CD4-positive, alpha-beta T cell treated with Interferon alpha-2 for 1 hour (primary cell): ENCODE measurements at places on chromosomes 2 and 18.

- no peak for DNase-seq
Measured at GRCh38 chr2:29492701-29493100, 377.5 kb downstream of the CLIP4 start.

- no peak for DNase-seq
Measured at GRCh38 chr2:165745916-165746315, 48.1 kb downstream of the GALNT3 start.

- no peak for DNase-seq
Measured at GRCh38 chr18:22528291-22528690, 110.6 kb upstream of the CTAGE1 start.

DNA sequence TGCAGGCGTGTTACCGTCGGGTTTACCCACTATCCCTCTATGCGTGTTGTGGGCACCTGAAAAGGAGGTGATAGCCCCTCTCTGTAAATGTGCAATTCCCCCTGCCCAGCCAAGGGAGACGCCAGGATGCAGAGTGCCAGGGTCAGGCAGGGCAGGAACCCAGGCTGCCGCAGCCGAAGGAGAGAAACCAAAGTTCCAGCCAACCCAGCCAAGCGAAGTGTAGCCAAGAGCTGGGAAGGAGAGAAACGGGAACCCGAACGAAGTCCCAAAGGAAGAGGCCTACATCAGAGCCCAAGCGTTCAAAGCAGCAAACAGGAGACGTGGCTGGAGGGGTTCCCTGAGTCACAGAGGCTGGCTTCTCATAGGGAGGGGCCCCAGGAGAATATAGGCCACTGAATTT is 24.2 kb upstream of the SPR start:
- no peak for DNase-seq

DNA sequence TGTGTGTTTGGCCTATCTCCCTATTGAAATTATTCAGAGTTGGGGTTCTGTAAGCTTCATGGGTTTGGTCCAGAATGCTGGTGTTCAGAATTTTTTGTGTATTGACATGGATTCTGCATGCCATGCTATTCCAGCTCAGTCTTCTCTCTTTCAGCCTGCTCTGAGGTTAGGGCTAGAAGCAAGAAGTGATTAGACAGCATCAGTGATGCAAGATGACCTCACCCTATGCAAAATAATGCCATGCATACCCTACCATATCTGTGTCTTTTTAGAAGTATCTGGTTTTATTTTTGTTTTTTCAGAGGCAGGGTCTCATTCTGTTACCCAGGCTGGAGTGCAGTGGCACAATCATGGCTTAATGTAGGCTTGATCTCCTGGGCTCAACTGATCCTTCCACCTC is 175.6 kb upstream of the SKOR2 start:
- DNase-seq, result no peak

GRCh38 chr2:36376319-36376765 is 20.8 kb downstream of the CRIM1 start:
- no peak for DNase-seq

DNA sequence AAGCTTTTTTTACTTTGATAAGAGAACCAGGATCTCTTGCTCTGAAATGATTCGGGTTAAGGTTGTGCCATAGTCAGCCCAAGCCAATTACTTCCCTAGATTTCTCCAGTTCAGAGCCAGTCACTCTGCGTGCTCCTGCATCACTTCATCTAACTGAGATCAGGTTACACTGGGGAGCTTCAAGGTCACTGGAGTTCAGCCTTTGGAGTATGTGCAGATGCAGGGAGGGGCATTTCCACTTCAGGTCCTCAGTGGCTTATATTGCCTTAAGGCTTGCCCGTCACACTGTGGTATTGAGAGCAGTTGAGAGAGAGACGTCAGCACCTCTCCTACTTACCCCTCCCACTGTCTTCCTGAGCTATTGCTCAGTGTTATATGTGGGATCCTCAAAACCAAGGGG is 317.8 kb downstream of the EPHA4 start:
- DNase-seq, result no peak

DNA sequence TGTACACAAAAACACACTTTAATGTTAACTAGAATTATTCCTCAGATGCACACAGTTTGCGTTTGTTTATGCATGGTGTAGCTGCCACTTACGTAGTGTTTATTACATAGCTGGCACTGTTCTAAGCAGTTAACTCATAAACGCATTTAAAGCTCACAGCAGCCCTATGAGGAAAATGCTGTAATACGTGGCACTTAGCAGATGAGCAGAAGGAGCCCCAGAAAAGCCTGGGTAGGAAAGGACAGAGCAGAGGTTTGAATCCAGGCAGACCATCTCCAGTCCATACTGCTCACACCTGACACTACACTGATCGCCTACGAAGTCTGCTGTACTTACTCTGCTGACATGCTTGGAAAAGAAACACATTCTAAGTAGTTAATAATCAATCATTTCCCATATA is 66.6 kb downstream of the BCL2 start:
- DNase-seq, result no peak

DNA sequence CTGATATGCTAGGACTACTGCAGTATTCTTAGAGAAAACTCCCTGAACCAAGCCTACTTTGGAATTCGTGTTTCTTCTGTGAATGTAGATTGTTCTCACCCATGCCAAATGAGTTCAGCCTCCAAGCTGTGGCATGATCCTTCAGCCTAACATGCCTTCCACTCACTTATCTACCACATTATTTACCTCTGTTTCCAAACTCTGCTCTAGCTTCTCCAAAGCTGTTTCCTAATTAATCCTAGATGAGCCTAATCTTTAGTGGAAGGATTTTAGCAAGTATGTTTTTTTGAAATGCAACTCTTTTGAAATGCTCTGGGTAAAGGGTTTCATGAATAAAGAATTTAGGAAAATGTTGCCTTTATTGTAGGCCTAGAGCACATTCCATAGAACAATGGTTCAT is 152.9 kb upstream of the MMADHC start:
- DNase-seq, result no peak

GRCh38 chr2:29014331-29014730 is 33.2 kb downstream of the TOGARAM2 start:
- no peak for DNase-seq

DNA sequence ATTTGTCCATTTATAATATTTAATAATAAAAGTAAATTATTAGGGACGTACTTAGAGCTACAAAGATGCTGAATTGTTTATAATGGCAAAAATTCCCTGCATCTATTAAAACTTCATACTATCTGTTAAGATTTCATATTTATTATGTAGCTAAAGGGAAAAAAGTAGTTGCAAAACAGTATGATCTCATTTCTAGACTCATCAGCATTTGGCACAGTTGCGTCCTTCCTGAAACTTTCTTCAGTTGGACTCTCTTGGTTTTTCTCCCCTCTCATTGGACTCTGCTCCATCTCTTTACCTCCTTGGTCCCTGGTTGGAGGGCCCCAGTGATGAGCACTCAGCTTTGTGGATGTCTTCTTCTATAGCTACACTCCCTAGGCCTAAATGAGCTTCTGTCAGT is 99.6 kb downstream of the TMEM247 start:
- no peak for DNase-seq

- peak; percentile 53 for DNase-seq
Measured at GRCh38 chr2:74690571-74690970, 36.5 kb downstream of the SEMA4F start.

DNA sequence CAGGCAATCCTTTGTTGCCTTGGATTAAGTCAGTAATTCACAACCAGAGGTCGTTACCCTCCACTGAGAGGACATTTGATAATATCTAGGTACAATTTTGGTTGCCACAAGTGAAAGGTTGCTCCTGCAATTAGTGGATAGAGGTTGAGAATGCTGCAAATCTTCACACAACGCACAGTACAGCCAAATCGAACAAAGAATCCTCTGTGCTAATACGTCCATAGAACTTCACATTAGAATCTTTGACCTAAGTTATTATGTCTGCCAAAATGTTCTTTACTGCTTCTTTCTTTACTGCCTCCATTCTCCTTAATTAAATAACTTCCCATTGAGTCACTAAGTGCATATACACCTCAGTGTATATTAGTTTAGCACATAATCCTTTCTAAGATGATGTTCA is 879.5 kb downstream of the TRIB2 start:
- no peak for DNase-seq

DNA sequence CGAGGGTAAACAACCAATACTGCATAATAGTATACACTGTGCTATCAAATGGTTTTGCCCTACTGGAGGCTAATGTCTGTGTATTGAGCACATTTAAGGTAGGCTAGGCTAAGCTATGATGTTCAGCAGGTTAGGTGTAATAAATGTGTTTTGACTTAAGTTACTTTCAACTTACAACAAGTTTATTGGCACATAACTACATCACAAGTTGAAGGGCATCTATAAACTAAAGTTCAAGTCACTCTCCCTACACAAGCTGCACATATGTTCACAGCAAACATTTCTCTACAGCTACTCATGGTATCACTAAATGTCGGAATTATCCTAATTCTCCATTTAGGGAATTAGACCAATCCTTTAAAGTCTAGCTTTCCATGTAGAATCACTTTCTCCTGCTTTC is 11.4 kb downstream of the ARL5A start:
- DNase-seq, result no peak

DNA sequence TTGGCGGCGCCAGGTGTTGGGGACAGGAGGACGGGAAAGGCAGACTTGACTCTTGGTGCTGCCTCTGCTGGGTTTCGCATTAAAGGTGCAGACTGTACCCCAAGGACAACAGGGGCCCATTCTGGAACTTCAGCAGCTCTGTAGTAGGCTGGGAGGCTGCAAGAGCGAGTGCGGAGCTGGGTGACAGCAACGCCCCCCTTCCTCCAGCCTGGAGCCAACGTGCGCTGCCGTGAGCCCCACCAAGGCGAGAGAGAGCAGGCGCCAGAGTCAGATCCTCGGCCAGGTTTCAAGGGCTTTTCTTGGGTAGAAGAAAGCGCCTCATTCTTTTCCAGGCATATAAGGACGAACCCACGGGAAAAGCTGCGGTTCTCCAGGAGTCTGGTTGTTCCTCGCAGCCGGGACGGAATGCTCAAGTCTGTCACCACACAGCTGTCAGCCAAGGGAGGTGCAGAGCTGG is 1.9 kb downstream of the DOK6 start:
- DNase-seq, result no peak

GRCh38 chr18:8951491-8951890 is 151.0 kb upstream of the NDUFV2 start:
- no peak for DNase-seq

DNA sequence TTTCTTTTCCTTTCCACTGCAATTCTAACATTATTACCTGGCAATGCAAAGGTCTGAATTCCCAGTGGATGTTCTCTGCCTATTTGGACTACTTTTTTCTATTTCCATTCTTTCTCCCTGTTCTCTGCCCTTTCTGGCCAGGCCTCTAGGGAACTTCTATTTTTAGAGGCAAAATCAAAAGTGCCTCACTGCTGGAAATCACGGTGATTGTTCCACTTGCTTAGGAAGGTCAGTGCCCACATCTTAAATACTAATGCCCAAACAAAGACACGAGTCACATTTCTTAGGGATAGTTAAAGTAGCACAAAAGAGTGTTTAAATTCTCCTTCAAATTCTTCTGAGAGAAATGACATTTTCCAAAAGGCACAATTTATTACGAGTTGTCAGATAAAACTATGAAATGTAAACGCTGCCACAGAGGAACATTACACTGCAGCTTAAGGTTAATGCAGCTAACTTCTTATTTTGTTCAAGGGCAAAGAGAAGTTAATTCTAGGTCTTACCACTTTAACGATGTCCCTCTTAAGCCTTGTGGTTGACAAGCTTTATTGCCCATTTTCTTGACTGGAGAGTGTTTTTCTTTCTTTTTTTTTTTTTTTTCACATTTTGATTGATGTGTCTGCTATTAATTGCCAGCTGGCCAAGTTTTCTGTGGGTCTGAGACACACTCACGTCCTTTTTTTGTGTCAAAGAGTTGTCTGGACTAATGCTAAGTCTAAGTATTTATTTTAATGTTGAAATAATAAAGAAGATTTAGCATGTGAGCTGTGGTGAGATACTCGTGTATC is 34.7 kb downstream of the ST6GAL2 start:
- no peak for DNase-seq

DNA sequence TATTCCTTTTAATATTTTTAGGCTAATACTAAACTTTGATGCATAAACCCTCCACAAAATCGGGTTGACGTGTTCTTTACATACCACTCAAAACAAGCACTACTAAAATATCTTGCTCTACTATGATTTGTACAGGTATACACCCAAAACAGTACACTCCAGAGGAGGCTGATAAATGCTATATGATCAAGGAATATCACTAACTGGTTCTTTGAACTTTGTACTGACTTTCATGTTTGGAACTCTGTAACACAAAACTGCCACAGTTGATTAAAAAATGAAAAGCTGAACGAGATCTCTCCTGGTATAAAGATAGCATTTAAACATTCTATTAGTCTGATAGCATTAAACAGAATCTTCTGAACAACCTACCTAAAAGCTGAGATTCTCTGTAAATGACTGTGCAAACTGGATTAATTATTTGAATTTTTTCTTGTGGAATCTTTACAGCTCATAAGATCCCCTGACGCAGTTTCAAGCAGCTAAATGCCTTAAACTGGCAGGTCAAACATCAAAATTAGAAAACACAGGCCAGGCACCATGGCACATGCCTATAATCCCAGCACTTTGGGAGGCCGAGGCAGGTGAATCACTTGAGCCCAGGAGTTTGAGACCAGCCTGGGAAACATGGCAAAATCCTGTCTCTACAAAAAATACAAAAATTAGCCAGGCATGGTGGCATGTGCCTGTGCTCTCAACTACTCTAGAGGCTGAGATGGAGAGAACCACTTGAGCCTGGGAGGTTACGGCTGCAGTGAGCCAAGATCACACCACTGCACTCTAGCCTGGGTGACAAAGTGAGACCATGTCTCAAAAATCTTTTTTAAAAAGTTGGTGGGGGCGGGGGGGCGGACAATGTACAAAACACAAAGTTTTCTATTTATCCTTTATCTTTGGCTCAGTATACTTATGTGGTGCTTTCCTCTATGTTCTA is 150.6 kb downstream of the EXOC6B start:
- DNase-seq, result no peak

DNA sequence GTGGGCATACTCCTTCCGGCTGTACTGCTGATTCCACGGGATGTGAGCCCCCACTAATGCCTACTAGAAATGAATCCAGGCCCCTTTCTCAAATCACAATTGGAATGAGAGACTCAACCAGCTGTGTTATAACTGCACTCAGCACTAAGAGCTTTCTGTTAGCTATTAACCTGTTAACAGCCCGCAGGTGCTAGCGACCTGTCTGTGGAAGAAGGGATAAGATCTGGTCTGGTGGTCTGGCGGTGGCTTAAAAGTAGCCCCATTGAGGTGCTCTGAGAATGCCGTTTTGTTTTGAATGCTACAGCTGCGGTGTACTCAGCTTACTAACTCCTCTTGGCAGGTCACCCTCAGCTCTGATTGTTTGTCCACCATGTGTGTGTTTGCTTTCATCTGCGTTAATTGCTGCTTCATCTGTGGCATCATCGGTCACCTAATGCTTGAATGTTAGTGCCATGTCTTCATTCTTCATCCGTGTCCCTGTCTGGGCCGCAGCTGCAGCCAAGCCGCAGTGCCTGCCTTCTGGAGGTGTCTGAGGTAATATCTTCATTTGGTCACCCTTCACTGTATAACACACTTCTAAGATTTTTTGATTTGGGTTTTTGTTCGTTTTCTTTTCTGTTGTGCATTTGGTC is 16.3 kb downstream of the RAB12 start:
- no peak for DNase-seq

GRCh38 chr2:149329489-149330126 is 779 bp upstream of the LYPD6 start:
- DNase-seq, result no peak

GRCh38 chr18:23593720-23594119 is 7.4 kb upstream of the NPC1 start:
- DNase-seq, result peak; percentile 23
